IPS DF 6.9 (cell line): ENCODE measurements at places on chromosomes 1 and 21.

- DNase-seq = no peak
Measured at GRCh38 chr21:41839387-41840000, 39.6 kb downstream of the PRDM15 start.

GRCh38 chr21:14376854-14377253 is 6.1 kb downstream of the HSPA13 start:
- DNase-seq = no peak

DNA sequence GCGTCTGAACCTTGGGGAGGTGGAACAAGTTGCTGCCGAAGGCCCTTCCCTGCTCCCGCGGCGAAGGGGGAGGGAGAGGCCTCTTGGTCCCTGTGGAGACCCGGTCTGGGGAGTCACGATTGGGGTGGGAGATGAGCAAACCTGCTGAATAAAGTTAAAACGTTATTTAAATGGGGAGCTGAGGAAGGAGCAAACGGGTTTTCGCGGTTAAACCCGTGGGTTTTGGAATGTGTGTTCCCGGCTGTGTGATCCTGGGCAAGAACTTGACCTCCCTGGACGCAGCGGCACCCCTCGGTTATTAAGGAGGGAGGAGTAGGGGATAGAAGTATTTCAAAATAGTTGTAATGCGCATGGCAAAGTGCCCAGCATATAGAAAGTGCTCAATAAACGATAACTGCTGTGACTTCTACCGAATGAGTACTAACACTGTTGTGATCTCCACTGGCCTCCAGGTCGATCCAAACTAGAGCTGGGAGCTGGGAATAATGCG is 3.4 kb downstream of the FAM110D start:
- DNase-seq = no peak

- no peak for DNase-seq
Measured at GRCh38 chr1:158078569-158079080, 85.2 kb downstream of the KIRREL1 start.

GRCh38 chr1:174639461-174639860 is 191.7 kb downstream of the GPR52 start:
- DNase-seq = no peak

DNA sequence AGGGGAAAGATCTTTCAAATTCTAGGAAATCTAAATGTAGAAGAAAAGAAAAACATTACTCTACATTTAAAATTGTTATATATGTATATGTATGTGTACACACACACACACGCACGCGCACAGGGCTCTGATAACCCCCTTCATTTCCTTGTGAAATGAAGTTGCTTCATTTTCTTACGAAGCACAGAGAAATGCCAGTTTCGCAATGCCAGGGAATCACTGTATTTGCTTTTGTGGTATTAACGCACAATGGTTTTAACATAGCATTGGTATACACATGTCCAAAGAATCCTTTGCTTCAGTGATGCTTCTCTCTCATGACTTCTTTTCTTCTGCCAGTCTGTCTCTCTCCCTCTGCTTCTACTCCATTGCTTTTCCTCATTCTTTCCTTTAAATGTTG is 8.4 kb upstream of the DDAH1 start:
- no peak for DNase-seq

DNA sequence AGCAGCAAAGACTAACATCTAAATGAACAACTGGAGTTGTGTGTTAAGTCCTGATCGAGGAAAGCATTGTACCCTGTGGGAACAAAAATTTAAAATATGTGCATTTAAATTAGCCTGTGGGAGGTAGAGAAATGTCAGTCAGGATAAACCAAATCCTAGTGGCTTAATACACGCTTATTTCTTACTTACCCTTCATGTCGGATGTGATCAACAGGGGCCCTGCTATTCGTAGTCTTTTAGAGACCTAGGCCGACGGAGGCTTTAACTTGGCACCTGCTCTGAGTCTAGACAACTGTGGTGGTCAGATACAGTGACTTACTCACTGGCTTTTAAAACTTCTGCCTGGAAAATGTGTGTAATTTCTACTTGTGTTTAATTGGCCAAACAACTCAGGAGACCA is 10.2 kb downstream of the GSTM3 start:
- no peak for DNase-seq

DNA sequence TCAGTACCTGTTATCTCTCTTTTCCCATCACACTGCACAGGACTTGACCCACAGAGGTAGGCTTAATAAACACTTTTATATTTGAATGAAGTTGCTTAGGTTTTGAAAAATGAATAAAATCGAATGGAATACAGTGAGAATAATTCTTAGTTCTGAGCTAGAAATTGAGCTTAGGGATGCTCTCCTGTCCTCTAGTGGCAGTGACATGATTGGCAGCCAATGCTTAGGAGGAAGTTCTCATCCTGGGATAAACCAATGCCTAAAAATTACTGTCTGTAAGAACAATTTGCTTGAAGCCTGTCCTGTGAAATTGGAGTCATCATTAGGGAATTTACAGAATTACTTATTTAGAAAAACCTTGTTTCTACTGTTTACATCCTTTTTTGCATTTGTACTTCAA is 21.3 kb upstream of the CYP4X1 start:
- no peak for DNase-seq

DNA sequence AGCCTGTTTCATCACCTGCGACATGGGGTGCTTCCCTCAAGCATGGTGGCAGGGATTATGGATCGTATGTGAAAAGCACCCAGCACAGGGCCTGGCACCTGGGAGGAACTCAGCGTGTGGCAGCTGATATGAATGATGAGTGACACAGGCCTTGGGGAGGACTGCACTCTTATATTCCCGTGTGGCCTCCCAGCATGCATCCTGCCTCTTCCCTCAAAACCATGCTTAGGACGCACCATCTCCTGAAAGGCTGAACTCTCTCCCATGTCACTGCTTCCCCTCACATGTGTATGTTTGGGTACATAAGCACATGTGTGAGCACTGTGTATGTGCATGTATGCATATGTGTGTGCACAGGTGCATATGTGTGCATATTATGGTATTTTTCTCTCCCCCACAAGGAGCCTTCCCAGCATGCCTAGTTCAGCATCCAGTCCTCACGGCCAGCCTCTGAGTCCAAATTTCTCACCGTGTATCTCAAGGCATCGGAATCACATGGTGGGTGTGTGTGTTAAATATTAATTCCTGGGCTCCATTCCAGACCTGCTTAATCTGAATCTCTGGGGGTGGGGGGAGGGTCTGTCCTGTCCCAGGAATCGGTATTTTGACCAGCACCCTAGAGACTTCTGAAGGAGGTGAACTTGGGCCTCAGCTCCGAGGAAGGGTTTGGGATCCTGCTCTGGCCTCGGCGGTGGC is 12.8 kb downstream of the MYOM3 start:
- DNase-seq = no peak

DNA sequence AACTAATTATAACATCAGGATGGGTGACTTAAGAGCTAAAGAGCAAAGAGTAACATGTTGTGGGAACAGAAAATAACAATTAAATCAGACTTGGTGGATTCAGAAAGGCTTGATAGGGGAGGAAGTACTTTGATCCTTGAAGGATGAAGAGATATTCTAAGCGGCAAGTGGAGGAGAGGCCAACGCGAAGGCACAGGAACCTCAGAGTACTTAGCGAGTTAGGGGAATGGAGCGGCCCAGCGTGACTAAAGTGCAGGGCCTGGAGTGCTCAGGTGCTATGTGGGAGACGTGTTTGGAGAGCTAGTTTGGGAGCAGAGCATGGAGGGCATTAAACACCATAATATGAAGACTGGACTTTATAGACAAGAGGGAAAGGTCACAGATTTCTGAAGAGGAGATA is 64.3 kb downstream of the ADCY10 start:
- no peak for DNase-seq

DNA sequence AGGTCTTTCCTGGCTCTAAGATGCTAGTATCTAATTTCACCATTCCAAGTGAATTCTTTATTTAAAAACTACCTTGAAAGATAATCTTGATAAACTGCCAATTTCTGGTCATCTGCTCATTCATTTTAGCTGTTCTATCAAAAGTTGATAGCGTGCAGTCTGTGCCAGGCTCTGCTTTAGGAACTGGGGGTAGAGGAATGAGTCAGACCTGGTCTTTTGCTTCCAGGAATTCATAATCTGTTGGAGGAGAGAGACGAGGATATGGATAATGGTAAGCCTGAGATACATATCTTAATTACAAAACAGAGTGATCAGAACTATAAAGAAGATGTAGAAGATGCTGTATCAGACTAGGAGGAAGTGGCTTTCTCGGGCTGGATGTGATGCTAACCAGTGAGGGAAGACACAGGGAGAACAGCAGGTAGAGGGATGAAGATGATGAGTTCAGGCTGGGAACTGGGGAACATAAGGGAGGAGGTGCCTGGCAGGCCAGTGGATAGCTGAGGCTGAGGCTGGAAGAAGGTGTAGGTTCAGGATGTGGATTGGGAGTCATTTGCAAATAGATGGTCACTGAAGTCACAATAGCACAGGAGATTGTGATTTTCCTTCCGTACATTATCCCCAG is 12.3 kb upstream of the PHC2 start:
- DNase-seq = no peak

GRCh38 chr1:31585736-31586365 is 9.5 kb downstream of the TINAGL1 start:
- no peak for DNase-seq

GRCh38 chr1:45834689-45835088 is 31.3 kb downstream of the MAST2 start:
- no peak for DNase-seq

- DNase-seq = no peak
Measured at GRCh38 chr1:238458899-238459298, 568.2 kb upstream of the ZP4 start.

- no peak for DNase-seq
Measured at GRCh38 chr1:240070188-240070587, 21.5 kb upstream of the FMN2 start.
